RWPE2 (cell line): ENCODE measurements at places on chromosomes 7 and 10.

- DNase-seq = peak; percentile 38
Measured at GRCh38 chr10:49610114-49610457, at the start of gene SLC18A3. SLC18A3 (plus strand) TSS chr10:49610310; CDS start chr10:49610741, 431 bp downstream.

DNA sequence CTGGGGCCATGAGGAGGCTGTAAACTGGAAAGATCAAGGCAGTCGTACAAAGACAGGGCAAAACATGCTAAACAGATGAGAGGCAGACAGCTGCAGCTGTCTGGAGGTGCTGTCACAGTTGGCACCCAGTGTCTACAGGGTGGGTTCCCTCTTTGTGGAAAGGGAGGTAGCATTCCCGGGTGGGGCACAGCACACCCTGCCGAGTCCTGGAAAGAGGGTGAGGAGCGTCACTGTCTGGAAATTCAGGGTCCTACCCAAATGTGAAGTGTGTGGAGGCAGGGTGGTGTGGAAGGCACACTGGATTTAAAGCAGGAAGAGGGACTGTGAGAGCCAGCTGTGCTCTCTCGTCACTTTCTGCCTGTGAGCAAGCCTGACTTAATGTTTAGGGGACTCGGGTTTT lies 356.2 kb downstream of the SDK1 start:
- DNase-seq = no peak

DNA sequence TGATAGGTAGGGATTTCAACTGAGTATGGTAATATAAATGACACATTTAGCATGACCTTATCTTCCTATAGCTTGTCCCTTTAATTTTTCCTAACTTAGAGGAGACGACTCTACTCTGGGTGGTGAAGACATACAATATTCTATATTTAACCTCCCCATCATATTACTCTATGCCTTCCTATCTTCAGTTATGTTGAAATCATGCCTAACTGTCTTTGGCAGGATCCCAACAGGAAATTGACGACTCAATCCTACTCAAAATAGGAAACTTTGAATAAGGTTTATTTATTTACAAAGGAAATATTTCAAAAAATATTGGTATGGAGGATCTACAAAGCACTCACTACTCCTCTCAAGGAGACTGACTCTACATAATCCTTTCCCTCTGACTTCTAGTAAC lies 24.1 kb upstream of the SEMA3A start:
- no peak for DNase-seq

- DNase-seq = no peak
Measured at GRCh38 chr7:51316262-51316665, 345 bp downstream of the COBL start.

GRCh38 chr7:2079332-2080059 lies 153.2 kb downstream of the MAD1L1 start:
- DNase-seq = no peak

DNA sequence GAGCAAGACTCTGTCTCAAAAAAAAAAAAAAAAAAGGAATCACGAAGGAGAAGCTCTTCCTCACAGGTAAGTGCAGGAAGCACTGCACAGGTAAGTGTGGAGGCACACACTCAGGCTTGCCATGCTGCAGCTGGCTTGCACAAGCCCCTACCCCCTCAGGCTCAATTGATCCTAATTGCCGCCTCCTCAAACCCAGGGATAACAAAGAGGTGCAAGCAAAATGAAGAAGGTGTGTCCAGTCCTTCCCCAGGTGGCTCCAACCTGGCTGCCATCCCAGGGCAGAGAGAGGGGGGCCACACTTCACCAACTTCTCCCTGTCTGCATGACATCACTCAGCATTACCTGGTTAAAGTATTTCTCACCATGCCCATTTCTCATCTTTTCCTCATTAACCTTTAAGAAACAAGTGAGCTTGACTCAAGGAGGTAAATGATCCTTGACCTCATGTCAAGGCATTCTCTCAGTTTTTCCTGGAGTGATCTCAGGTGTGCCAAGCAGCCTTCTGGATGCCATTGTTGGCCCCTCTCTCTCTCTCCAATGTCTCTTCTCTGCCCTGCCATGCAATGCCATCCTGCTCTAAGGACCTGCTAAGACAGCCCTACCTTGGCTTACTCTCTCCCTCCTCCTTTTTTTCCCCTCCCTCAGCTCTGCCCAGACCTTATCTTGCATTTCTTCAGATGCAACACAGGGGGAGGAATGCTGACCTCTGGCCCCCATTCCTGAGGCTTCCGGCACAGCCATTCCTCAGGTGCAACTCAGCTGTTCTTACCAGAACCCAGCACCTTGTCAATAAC lies 13.0 kb upstream of the TRPV6 start:
- no peak for DNase-seq

- no peak for DNase-seq
Measured at GRCh38 chr7:129006636-129007414, 48.1 kb downstream of the TNPO3 start.

DNA sequence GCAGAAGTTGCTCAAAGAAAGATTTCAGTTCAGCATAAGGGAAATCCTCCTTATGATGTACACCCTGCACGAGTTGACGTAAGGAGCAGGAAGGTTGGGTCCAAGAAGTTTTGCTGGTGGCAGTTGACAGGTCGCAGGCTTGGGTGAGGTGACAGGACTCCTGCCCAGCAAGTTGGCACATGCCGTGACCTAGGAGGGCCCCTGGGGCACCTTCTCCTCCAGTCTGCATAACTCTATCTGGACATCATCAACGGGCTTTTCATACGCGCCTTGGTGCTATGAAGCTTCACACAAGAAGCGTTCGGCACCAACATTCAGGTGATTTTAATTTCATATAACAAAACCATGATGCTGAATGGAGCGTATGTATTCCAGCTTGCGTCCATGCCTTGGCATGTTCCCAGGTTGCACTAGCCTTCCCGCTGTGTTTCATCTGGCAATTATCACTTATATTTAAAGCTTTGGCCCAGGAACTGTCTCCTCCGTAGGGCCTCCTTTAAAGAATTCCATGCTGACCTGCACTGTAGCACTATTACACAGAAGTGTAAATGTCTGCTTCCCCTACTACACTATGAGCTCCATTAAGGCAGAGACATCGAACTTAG lies 651.6 kb upstream of the FOXK1 start:
- DNase-seq = no peak

- no peak for DNase-seq
Measured at GRCh38 chr10:77680811-77681210, 43.2 kb upstream of the KCNMA1 start.
